ENCODE measurements at places on chromosomes 16 and 17.

GRCh38 chr16:72129976-72130656, 36.5 kb downstream of the DHX38 start:
- no peak for DNase-seq

GRCh38 chr16:64823481-64824075, 298.3 kb downstream of the CDH11 start:
- DNase-seq = no peak

- DNase-seq = no peak
Observed at GRCh38 chr16:22250522-22250921, 44.4 kb downstream of the EEF2K start.

DNA sequence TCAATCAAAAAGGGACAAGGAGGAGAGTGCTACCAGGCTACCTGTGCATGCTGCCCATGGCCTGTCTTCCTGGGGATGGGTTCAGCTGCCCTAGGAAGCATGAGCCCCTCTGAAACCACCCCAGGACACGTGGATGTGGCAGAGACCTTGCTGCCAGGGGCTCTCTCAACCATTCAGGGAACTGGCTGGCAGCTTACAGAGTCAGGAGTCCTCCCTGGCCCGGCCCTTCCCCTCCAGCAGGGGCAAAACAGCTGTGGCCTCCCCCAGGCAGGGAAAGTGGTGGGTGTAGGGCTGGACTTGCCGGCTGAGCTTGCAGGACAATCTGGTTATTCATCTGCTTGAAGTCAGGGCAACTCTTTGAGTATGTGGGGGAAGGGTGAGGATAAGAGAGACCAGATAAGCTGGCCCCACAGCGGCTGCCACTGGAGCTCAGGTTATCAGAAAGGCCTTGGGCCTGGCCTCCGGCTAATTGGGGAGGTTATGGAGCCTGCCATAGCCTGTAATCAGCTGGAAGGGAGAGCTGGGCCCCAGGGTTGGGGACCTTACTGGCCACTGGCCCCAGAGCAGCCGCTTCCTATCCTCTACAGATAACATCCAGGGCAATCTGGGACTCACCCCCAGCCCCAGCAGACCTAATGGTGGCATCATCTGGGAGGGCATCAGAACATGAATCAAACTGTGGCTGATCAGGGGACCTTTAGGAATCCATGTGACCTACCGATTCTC, 5.6 kb upstream of the TBX2 start:
- DNase-seq = no peak

GRCh38 chr17:61076621-61077031, 323.0 kb upstream of the TBX2 start:
- DNase-seq = no peak

- DNase-seq = peak; percentile 81
Observed at GRCh38 chr17:82668631-82669099, 20.4 kb upstream of the WDR45B start.

DNA sequence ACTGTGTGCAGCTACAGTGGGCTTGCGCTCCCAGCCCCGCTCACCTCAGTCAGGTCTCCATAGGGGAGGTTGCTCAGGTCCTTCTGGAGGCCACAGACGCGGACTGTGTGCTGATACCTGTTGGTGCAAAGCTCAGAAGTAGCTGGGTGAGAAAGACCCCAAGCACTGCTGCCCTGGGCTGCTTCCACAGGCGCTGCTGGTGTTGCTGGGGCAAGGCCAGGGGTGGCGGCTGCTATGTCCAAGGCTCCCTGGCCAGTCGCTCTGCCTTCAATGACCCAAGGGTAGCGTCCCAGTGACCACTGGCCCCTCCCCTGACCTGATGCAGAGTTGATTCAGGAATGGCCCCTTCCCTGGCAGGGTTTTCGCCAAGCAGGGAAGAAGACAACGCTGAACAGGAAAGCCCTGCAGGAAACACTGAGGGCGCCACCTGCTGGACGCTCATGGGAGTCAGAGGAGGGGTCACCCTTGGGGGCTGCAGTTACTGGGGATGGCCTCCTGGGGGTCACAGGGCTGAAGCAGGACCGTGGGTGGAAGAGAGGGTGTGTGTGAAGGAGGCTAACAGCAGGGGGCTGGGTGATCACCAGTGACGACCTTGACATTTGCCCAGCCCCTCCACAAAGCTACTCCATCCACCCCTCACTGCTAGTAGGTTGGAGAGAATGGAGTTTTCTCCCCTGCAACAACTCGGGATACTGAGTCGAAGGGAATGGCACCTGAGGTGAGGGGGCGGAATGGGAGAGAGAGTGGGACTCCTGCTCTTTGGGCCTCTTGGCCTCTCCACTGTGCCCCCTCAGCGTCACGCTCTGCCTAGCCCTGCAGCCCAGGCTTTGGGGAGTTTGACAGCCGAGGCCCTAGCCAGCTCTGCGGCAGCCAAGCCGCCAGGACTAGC, 38.3 kb downstream of the ABCC12 start:
- peak; percentile 77 for DNase-seq

- DNase-seq = peak; percentile 42
Observed at GRCh38 chr17:40072040-40072734, 9.4 kb downstream of the THRA start.

- no peak for DNase-seq
Observed at GRCh38 chr17:67322042-67322787, 44.2 kb downstream of the PSMD12 start.

- no peak for DNase-seq
Observed at GRCh38 chr17:6456321-6456720, 12.1 kb downstream of the PIMREG start.

- DNase-seq = no peak
Observed at GRCh38 chr17:32345951-32346600, 3.9 kb upstream of the ZNF207 start.

DNA sequence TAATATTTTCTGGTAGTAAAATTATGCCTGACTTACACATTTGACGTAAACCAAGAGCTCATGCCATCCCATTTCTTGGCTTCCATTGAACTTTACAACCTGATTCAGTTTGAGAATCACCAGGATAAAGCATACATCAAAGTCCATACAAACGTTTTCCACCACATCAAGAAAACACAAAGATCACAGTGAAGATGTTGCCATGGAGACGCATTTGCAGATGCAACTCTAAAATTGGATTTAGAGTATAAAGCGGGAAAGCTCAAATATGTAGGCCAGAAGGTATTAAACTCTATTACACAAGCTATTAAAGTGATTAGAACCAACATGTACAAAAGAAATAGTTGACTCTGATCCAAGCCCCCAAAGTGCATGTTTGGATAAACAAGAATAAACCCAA, 10.4 kb downstream of the C16orf46 start:
- no peak for DNase-seq

DNA sequence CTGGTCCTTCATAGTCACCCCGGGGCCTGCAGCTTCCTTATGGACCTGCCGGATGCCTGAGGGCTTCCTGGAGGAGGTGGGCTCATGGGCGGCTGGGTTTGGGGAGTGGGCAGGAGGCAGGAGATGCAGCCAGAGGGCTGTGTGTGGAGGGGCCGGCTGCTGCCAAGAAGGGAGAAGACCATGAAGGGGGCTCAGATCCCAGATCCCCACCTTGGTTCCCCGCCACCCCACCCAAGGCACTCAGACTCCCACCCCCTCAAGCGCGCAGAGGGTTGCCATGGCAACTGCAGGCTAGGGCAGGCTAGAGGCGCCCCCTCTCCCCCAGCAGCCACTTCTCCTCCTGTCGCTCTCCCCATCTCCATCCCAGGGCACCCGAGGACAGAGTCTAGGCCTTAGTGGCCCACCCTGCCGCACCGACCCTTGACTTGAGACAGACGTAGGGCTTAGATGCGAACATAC, 104.5 kb downstream of the CRLF3 start:
- DNase-seq = no peak

DNA sequence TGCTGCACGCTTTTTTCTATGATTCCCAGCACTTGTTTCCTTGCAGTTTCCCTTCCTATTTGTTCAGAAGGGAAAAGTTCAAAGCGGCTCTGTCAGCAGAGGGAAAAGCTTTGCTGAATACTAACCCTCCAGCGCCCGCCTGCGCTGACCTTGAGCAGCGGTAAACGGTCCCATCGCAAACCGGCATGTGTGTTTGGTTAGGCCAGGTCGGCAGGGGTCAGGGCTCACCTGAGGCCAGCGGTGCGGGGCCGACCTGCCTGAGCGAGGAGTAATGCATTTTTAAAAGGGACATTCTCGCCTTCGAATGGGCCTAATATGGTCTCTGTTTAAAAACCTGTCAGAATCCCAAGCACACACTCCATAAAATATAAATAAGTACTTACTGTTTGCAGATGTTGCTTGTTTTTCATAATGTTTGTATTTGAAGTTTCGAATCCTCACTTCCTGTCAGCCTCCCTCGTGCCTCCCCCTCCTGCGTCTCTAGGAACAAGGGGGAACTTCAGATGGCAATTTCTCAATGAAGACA, 110.1 kb downstream of the IRX3 start:
- no peak for DNase-seq

DNA sequence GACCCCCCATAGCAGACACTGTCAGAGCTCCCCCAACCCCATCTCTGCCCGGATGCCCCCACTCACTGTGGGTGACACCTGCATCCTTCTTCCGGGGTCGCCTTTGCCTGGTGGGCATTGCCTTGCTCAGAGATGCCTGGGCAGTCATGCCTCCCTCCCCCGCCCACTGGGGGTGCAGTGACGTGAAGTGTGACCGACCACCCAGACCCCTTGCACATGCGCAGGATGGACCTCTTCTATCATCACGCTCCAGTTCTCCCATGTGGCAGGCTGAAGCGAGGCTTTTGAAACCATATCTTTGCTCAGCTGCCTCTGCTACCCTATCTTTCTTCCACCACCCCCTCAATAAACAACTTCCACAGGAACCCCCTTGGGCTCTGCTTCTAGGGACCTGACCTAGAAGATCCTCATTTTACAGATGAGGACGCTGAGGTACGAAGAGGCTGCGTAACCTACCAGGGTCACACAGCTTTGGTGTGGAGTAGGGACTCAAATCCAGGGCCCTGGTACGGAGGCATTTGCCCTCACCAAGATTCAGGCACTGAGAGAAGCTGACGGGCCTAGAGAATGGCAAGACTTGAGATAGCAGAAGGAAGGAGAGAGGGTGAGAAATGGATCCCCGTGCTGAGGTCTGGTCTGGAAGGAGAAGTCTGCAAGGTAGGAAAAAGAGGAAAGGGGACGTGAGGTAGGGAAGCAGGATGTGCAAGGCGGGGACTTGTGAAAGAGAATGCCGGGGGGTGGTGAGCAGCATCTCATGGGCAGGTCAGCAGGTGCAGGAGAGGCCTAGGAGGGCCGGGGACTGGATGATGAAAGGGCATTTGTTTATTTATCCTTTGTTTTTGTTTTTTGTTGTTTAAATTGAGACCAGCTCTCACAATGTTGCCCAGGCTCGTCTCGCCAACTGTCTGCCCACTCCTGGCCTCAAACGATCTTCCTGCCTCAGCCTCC, 14.4 kb downstream of the NLRC5 start:
- no peak for DNase-seq

- no peak for DNase-seq
Observed at GRCh38 chr16:28839899-28840298, 6.2 kb downstream of the TUFM start.

GRCh38 chr16:60407606-60408005, 1628.6 kb downstream of the CDH8 start:
- no peak for DNase-seq

DNA sequence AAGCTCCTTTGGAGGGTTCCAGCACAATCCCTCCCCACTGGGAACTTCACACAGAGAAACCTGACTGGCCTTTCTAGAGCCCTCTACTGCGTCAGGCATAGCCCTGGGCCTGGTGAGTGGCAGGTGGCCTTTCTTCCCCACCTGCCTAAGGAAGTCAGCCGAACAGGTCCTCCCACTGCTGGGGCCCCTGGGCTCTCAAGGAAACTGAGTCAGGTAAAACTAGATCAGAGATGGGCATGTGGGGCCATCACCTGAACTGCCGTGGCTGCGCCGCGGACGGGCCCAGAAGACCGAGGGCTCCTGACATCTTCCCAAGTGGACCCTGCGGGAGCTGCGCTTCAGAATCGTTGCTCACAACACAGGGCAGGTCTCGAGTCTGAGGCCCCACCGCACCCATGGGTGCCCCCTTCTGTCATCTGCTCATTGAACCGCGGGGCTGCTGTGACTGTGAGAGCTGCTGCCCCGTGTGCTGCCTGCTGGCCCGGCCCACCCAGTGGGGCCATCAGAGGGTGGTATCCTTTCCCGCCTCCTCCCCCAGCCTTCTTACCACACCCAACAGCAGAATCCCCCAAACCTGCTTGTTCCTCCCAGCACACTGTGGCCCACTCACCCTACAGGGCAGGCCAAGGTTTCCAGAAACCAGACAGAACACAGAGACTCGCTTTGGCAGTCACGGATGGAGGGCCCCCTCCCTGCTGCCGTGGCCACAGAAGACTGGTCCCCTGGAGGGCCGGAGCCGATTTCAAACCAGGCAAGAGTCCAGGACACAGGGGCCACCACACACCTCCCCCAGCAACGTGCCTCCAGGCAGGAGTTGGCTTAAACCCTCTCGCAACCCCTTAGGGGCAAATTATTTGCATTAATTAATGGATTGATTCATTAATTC, 81.1 kb downstream of the TBC1D16 start:
- no peak for DNase-seq

DNA sequence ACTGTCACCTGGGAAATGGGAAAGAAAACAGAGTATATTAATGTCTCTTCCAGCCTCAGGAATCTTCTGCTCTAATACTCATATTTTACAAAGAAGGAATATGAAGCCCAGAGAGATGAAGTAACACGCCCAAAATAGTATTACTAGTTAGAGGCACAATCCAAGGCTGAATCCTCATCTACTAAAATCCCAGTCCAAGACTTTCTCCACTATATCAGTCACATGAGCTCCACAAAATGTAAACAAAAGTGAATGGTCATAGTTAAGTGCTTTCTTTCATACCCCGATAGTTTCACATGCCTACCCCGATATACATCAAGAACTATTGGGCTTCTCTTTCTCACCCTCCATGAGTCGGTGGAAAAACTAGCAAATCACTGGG, 965 bp downstream of the INTS2 start:
- no peak for DNase-seq

DNA sequence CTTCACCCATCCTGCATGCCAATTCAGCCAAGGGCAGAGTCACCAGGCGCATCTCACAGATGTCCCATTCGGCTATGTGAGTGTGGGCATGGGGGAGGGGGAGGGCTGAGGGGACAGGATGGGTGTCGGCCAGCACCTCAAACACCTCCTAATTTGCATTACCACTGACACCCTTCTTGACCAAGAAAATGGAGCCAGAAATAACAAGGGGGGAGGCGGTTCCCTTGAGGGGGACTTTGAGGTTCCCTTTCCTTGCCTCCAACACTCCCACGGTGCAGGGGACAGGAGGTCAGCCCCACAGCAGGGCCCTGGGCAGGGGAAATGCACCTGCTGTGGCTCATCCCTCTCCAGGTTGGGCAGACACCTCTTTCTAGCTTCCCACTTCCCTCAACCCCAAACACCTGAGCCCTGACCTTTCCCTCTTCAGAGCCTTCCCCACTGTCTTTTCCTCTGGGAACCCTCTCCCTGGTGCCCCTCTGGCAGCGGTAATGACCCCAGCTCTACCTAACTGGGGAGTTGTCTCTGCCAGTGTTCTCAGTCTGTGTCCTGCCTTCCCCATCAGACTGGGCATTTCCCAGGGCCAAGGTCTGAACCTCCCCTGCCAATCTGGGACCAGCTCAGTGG, 18.2 kb upstream of the TBX21 start:
- DNase-seq = no peak

GRCh38 chr17:39404542-39405378, 3.3 kb upstream of the FBXL20 start:
- no peak for DNase-seq

GRCh38 chr17:55053855-55054254, 85.3 kb downstream of the STXBP4 start:
- DNase-seq = no peak
